Panc1 (cell line): ENCODE measurements at places on chromosomes 12 and 14. TPM values are rescaled to one million over a fixed set of nuclear protein-coding genes. Genes with fewer than 3 reads are reported as not detected.

Gene MSI1
- 4.1 TPM for total RNA-seq

Gene SLCO1B3
- 0.85 TPM for total RNA-seq

DNA sequence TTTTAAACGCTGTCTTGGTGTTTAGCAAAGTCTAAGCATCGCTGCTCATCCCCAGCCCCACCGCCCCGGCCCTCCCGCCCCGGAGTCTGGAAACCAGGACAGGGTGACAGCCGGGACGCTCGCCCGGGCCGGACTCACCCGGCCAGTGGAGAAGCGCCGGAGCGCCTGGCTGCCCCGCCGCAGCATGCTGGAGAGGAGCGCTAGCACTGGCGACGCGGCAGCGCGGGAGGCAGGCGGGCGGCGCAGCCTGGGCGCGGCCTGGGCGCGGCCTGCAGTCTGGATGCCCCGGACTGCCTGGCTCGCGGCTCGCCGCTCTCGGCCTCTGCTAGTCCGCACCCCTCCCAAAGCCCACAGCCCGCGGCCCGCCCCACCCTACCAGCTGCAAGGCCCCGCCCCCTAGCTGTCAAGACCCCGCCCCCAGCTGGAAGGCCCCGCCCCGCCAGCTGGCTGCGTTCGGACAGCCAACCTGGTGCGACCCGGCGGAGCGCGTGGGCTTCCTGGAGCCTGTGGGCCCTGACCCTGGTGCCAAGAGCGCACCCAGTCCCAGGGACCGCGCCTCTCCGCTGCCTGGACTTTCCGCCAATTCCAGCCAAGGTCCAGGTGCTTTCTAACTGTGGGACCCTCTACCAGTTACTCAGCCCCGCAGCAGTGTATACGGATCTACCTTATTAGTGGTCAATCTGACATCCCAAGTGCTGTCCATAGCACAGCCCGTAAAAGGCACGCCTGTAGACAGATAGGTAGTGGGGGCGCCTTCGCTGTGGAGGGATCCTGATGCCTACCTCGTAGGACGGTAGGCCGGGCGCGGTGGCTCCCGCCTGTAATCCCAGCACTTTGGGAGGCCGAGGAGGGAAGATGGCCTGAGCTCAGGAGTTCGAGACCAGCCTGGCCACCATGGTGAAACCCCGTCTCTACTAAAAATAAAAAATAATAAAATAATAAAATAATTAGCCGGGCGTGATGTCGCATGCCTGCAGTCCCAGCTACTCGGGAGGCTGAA, at the start of gene ALDH1L2:
TSS of gene ALDH1L2 (minus strand) at position 208 of the 1,000 bp plus-strand sequence. CDS start at position 186, 22 bp downstream.
- DNase-seq: no peak

DNA sequence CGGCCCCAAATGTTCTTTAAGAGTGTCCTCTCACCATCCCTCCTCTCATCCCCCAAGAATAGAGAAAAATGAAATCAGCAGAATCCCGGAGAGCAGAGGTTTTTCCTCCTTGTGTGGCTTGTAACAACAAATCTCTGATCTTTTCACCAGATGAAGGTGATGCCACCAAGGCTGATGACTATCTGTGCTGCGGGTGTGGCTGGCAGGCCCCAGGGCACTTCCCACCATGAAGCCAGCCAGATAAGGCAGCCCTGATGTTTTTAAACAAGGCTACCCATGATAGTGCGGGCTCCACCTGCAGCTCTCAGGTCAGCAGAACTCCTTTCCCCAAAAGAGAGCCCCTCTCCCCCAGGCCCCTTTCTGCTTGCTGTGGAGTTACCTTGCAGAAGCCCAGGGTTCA, 58.0 kb upstream of the PARP11 start:
- no peak for DNase-seq

DNA sequence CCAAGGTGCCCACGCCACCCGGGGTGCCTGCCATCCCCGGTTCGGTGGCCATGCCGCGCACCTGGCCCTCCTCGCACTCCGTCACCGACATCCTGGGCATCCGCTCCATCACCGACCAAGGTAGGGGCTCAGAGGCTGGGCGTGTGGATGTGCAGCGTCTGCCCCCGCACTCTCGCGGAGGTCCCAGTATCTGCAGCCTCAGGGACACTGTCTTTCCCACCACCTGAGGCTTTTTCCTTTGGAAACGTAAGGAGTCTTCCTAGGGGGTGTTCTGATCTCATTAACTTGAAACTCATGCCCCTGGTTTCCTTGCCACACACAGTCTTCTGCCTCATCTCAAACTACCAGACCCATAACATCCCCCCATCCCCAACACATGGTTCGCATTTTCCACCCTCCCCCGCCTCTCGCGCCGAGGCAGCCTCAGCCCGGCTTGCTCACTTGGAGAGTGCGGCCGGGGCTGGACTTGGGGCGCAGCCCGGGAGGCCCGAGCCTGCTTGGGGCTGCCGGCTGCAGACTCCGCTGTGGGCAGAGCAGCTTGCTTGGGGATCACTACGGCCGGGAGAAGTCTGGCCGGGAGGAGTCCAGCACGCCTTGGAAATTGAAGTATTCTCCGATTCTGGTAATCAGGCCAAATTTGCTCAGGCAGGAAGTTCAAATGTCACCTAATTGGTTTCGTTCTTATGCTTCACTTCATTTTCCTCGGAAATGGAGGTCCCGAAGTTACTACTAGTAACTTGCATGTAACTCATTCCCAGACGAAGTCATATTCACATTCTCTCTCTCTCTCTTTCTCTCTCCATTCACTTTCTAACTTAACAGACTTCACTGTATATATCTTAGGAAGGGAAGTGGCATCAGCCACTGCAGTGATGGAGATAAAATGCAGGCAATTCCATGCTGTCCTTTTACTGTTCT, 2.0 kb downstream of the PAX9 start:
- no peak for DNase-seq

- no peak for DNase-seq
Measured at GRCh38 chr12:127162902-127163301, 1104.1 kb upstream of the TMEM132C start.

DNA sequence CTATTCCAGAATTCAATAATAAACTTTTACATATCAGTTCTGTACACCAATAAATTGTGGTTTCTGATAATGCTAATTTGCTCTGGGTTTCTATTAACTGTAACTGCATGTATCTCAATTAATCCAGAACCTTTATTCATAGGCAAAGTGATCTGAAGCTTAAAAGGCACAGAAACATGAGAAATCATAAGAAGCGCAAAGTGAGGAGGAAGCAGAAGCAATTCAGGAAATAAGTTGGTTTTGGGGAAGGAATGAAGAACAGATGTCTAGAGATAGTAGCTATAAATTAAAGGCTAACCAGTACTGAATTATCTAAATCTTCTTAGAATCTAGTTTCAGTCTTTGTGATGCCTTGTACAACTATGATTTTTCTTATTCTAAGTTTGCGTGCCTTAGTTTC, 24.6 kb downstream of the KERA start:
- DNase-seq: no peak

GRCh38 chr12:65882486-65882885, 58.2 kb downstream of the HMGA2 start:
- no peak for DNase-seq

GRCh38 chr14:100988956-100989355, 85.4 kb upstream of the RTL1 start:
- DNase-seq: no peak
